Uterus (tissue), 4 donors: ENCODE measurements at places on chromosomes 5 and 9. TPM values are rescaled to one million over a fixed set of nuclear protein-coding genes. Genes with fewer than 3 reads are reported as not detected.

The CFAP90 gene
- not detected for total RNA-seq

The PCDHB9 gene
- total RNA-seq: 1.8 TPM

The PCDHGA5 gene
- total RNA-seq: 11.5 TPM

The SPAAR gene
- 0.48 TPM for total RNA-seq

The PCDHB4 gene
- total RNA-seq: 7.7 TPM

The CD72 gene
- total RNA-seq: 2.8 TPM

The PCSK1 gene
- 0.88 TPM for total RNA-seq

The PTPRD gene
- 136 TPM for total RNA-seq

The MCCC2 gene
- 19.4 TPM for total RNA-seq

The DOLK gene
- 10.0 TPM for total RNA-seq

The EIF4E1B gene
- total RNA-seq: not detected

The RNF180 gene
- 40.6 TPM for total RNA-seq

The MEF2C gene
- total RNA-seq: 134 TPM

The IL13 gene
- total RNA-seq: not detected

The TMEM215 gene
- total RNA-seq: 0.55 TPM

The MYOT gene
- total RNA-seq: 1.0 TPM

The TMEM8B gene
- total RNA-seq: 43.3 TPM

The CETN3 gene
- total RNA-seq: 74.7 TPM

The UBE2D2 gene
- 34.1 TPM for total RNA-seq

The PCDHAC2 gene
- total RNA-seq: under 0.01 TPM

The F2RL1 gene
- 3.3 TPM for total RNA-seq

The ESM1 gene
- total RNA-seq: 2.1 TPM

The PTBP3 gene
- total RNA-seq: 30.2 TPM

The CA9 gene
- not detected for total RNA-seq

The FBN2 gene
- 4.3 TPM for total RNA-seq

The PCDHA1 gene
- 0.41 TPM for total RNA-seq

The DAB2 gene
- 52.4 TPM for total RNA-seq

The CCL21 gene
- total RNA-seq: 7.6 TPM

The C9orf153 gene
- total RNA-seq: not detected

The TLX3 gene
- total RNA-seq: not detected

The KIF4B gene
- not detected for total RNA-seq

The TICAM2 gene
- total RNA-seq: 14.0 TPM

The MUSK gene
- 11.5 TPM for total RNA-seq

The TENT4A gene
- total RNA-seq: 30.7 TPM

The SLC6A18 gene
- not detected for total RNA-seq

The C7 gene
- total RNA-seq: 410 TPM

The ZNF474 gene
- 1.1 TPM for total RNA-seq

The SLC6A19 gene
- total RNA-seq: not detected

The MTX3 gene
- total RNA-seq: 52.3 TPM

The LEAP2 gene
- 3.4 TPM for total RNA-seq

The CD14 gene
- 48.5 TPM for total RNA-seq
